Right lung (tissue), 10 donors: ENCODE measurements at places on chromosomes 12 and 14.

GRCh38 chr12:98328467-98328866 is 186.9 kb upstream of the TMPO start:
- DNase-seq = no peak

DNA sequence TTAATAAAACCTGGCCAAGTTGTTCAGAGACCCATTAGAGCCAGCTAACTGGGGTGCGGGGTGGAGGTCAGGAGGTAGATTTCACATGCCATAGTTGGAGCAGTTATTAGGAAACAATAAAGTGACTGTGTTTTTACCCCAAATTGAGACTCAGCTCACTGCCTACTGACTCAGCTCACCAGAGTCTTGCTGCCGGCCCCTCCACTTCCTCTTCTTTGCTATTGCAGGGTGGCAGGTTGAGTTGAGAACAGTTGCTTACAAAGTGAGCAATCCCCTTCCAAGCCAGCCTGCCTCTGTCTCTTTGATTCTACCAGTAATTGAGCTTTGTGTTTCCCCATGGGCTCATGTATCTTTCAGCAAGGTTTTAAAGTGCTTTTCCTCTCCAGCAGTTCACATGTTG is 12.9 kb downstream of the ST8SIA1 start:
- DNase-seq = no peak

DNA sequence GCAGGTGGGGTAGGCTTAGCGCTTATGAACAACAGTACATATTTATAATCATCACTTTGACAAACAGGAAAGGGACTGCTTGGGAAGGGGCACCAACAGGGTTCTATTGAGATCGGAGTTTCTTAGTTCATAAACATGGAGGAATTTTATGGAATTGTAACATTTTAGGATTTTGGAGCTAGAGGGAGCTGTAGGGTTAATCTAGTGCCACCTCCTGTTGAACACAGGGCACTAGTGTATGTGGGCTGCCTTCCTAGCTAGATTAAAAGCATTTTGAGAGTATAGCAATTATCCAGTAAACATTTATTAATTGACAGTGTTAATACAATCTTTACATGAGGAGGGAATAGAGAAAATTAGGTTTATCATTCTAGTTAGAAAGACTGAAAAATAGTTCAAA is 23.1 kb upstream of the TBC1D30 start:
- no peak for DNase-seq

DNA sequence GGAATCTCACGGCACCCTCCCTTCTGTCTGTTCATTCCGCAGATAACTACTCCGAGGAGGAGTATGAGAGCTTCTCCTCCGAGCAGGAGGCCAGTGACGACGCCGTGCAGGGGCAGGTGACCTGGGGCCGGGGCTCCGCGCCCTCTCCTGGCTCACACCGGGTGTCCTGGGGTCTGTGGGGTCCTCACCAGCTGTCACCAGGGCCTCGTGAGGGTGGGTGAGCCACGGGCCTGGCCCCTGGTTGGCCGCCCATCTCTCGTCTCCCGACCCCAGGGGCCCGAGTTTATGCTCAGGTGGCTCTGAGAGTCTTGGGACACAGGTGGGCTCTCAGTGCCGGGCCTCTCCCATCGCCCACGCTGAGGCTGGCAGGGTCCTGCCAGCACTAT is 30.3 kb upstream of the TEX22 start:
- DNase-seq = no peak

- DNase-seq = no peak
These were observed 135.6 kb upstream of the PTPRB start for GRCh38 chr12:70772836-70773235.

GRCh38 chr12:91367234-91367849 is 184.7 kb upstream of the DCN start:
- no peak for DNase-seq

GRCh38 chr14:58428118-58428683 is 682 bp downstream of the KIAA0586 start:
- DNase-seq = peak; percentile 39

DNA sequence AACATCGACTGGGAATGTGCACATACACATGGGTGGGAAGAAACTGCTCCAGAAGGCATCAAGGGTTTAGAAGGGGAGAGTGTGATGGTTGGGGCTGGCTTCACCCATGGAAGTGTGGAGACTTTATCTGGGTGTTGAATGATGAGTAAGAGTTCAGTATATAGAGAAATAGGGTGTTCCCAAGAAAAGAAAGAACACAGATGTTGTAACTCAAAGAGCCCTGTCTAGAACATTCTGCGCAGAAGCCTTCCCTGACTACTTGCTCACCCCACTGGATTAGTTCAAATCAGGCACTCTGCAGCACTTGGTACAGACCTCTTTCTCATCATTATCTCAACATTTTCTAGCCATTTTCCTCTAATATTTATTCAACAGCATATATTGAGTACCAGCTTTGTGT is 491.7 kb downstream of the SNAPC1 start:
- DNase-seq = peak; percentile 21

DNA sequence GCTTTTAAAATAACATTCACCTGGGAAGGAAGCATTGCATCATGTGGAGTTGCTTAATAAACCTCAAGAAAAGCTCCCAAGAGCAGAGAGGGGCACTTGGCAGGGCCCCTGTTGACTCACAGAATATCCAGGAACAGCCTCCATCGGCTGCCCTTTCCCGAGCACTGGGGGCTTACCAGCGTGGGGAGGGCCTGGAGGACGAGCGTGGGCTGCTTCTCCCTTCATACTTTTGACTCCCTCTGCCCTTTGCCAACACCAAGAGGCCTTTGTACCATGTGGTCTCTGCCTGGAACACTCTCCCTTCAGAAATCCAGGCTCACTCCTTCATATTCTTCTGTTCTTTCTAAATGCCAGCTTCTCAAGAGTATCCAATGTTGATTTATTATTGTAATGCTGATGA is 492.1 kb upstream of the TMEM132C start:
- DNase-seq = no peak

DNA sequence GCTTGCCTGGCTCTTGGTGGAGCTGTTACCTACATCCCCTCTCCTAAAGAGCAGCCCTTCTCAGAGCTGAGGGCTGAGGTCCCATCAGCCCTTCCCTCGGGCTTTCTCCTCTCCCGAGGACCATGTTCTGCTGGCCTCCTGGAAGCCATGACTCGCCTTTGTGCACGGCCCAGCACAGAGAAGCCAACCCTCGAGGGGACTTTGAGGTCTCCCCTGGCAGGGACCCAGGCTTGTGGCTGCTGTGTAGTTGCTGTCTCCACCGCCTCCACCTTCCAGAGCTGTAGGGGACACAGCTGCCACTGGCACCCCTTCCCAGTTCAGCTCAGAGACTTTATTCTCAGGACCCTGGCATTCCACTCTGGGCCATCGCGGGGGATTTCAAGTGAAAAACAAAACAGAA is 22.9 kb upstream of the CCND2 start:
- DNase-seq = no peak

GRCh38 chr12:79737875-79738718 is 47.3 kb upstream of the PAWR start:
- peak; percentile 25 for DNase-seq

DNA sequence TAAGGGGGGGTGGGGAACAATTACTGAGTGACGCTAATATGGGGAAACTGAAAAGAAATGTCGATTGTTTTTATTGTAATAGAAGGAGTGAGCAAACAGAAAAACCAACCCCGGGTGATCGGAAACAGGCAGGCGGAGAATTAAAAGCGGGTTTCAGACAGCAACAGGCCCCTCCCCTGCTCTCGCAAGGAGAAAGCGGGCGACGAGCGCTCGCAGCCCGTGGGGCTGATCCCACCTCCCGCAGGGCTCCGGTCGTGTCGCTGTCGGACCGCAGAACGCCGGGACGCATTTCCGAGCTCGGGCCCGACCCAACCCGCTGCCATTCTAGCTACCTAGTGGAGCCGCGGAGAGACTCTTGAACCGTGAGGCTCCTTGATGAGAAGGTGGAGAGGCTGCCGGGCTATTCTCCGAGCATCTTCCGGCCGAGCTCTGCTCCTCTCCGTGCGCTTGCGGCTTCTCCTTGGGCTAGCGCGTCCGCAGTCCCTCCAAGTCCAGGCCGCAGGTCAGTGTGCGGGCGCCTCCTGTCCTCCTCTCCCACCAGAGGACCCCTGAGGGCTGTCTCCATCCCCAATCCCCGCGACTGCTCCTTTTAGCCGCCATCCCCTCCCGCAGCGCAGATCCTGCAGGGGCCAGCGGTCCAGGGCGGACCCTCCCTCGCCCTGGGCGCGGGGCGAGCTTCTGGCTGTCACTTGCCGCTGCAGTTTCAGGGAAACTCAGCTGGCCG is 4.1 kb upstream of the PAX9 start:
- no peak for DNase-seq

GRCh38 chr12:25714198-25714984 is 161.3 kb upstream of the LMNTD1 start:
- DNase-seq = no peak

DNA sequence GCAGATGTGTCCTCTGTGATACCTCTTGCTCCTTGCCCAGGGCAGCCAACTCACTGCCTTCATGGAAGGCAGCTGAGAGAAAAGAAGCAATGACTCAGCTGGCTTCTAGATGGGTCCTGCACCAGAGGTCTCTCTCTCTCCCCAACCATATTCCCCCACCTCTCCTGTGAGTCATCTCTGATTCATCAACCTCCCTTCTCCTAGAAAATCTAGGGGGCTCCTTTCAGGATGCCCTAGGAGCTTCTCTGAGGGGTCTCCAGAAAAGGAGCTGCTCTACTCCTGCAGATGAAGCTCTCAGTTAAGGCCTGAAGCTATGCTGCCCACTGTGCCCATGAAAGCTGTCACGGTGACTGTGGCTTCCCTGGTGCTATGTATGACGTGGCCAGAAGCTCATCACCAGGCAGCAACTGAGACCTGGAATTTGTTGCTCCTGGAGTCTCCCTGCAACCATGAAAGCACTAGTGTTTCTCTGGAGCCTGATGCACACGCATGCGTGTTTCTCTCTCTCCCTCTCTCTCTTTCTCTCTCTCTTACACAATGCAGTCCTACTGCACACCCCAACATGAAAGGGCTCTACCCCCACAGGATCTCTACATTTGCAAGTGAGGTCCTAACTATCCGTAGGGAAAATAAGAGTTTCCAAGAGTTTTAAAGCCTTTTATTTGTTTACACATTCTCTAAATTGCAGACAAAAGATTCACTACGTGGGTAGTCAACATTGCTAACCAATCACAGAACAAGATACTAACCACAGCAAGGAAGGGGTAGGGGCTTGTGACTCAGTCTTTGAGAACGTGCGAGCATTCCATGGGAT is 285.3 kb downstream of the DPF3 start:
- no peak for DNase-seq

- DNase-seq = no peak
These were observed 592 bp upstream of the USP15 start for GRCh38 chr12:62259631-62259992.

GRCh38 chr14:99689266-99690236 is 5.5 kb downstream of the CYP46A1 start:
- no peak for DNase-seq

- DNase-seq = no peak
These were observed 80.5 kb downstream of the FBXO33 start for GRCh38 chr14:39351708-39352107.

GRCh38 chr14:71621980-71622605 is 310.1 kb upstream of the RGS6 start:
- no peak for DNase-seq

- no peak for DNase-seq
These were observed 144.2 kb downstream of the C12orf75 start for GRCh38 chr12:105474672-105475071.

- DNase-seq = no peak
These were observed 448 bp downstream of the FBXL14 start for GRCh38 chr12:1594006-1594260.

DNA sequence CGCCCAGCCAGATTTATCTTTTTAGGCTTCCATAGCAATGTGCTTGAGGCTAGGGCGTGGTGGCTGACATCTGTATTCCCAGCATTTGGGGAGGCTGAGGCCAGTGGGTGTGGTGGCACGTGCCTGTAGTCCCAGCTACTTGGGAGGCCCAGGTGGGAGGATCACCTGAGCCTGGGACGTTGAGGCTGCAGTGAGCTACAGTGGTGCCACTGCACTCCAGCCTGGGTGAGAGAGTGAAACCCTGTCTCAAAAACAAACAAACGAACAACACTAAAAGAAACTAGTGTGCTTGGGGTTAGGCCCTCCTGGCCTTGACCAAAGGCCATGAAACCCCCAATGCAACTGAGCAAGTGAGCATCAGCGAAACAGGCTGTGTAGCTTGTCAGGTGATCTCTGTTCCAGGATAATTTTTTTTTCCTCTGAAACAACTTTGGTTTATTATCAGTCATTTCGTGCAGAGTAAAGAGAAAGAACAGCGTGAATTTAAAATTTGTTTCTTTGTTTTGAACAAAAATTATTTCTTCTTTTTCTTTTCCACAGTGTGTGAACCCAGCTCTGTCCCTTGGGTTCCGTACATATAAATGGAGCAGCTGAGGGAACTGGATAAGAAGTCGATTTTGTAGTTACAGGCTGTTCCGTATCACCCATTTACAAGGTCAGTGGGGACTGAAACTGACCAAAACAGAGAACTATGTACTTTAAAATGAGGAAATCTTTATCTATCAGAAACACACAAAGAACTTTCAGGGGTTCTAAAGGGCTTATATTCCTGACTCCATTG is 8.8 kb upstream of the TUBA1C start:
- no peak for DNase-seq

GRCh38 chr14:24067133-24068082 is 4.0 kb upstream of the CPNE6 start:
- DNase-seq = no peak

- no peak for DNase-seq
These were observed 366.0 kb upstream of the DDHD1 start for GRCh38 chr14:53519137-53519536.

DNA sequence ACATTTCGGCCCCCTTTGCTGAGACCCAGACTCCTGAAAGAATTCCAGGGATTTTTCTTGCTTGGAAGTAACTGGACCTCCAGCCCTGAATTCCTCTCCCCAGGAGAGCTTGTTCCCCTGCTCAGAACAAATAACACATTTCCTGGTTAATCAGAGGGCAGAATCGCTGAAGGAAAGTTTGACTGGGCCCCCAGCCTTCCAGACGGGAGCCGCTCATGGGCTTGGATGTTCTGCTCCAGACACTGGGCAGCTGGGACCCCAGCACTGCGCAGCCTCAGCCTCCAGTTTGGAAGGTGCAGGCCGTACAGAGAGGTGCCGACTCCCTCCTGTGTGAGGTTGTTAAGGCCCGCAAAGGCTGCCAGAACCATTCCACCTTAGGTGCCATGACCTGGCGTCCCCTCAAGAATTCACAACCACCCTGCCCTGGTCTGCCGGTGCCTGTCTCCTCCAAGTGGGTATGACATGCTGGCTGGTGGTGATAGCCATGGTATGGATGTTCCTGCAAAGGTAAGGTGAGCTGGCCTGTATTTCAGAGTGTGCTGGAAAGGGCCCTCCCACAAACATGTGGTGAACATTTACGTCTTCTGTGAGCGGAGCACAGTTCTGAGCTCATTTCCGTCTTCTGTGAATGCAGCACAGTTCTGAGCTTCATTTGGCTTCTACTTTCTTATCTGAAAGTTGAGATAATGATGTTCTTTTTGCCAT is 5.1 kb upstream of the LTBP2 start:
- no peak for DNase-seq

- DNase-seq = no peak
These were observed 233.4 kb downstream of the MSRB3 start for GRCh38 chr12:65511912-65512311.
